ENCODE measurements at places on chromosomes 7 and 10.
A peak's percentile ranks its signal among the peaks of the same experiment; 100 is the strongest.

DNA sequence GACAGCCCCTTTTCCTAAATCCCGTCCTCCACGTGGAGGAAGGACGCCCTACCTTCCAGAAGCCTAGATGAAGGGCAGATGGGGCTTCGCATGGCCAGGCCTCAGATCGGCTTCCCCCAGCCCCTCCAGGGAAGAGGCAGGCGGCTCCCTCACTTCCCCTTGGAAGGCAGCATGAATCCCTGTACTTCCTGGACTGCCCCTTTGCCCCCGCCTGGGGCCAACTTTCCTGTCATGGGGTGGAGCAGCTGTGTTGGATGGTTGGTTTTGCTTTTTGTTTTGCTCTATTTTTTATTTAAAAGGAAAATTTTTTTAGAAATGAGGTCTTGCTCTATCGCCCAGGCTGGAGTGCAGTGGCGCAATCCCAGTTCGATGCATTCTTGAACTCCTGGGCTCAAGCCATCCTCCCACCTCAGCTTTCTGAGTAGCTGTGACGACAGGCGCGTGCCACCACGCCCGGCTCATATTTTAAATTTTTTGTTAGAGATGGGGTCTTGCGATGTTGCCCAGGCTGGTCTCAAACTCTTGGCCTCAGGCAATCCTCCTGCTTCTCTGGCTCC, 27.2 kb downstream of the GTF2IRD1 start:
- peak; percentile 59 for DNase-seq

- DNase-seq: no peak
Observed at GRCh38 chr10:93333278-93333978, 148.7 kb downstream of the MYOF start.

DNA sequence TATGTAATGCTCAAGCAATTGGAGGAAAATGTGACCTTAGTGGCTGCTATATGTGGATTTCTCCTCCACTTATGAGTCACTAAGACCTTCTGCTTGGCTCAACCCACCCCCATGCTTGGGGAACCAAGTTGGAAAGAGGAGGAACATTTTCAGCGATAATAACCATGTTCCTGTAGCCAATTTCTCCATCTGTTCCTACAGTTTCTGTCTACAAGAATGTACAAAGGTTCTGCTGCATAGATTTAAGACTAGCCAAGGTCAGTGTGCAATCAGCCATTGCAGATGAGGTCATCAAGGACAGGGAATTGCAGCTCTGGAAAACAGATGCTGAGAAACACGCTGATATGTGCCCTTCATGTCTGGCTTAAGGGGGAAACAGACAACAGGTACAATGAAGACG, 5.6 kb upstream of the NRCAM start:
- no peak for DNase-seq

GRCh38 chr10:49520122-49520775, 18.7 kb downstream of the ERCC6 start:
- DNase-seq: no peak

- no peak for DNase-seq
Observed at GRCh38 chr10:116602648-116603400, 12.1 kb downstream of the PNLIPRP1 start.

- DNase-seq: no peak
Observed at GRCh38 chr7:44977304-44977958, 1.4 kb downstream of the MYO1G start.

GRCh38 chr10:61215246-61215645, 237.9 kb downstream of the TMEM26 start:
- DNase-seq: no peak

Measured in NCI-H524 (cell line).